ENCODE measurements at places on chromosomes 7 and 10.

DNA sequence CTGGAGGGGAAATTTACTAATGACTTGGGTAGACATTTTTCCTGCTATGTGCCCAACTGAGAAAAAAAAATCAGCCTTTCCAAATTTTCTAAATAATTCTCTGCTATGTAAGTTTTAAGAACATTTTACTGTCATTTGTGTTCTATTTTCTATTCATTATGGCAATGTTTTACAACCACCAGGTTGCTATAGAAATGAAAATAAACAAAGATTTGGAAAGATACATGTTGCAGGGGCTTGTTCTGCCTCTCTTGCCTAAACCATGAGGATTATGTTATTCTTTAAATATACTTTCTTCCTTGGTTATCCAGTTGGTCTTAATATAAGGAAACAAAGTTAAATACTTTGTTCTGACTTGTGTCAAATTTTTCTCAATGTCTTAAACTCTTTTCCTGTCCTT, 257.2 kb downstream of the TWIST1 start:
- DNase-seq: no peak

DNA sequence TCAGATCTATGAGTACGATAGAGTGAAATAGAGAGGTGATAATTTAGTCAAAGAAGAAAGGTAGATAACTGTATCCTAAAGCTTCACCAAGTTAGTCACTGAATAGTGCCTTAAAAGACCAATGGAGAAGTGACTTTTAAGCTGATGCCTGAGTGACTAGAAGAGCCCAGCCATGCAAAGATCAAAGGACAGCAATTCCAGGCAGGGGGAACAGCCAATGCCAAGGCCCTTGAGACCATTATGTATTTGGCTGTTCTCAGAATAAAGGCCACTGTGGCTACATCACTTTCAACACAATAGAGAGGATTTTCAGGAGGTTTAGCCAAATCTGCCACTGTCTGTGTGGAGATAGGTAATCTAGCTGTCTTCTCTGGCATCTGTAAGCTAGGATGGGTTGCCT, 17.8 kb downstream of the HDAC9 start:
- peak; percentile 45 for DNase-seq

DNA sequence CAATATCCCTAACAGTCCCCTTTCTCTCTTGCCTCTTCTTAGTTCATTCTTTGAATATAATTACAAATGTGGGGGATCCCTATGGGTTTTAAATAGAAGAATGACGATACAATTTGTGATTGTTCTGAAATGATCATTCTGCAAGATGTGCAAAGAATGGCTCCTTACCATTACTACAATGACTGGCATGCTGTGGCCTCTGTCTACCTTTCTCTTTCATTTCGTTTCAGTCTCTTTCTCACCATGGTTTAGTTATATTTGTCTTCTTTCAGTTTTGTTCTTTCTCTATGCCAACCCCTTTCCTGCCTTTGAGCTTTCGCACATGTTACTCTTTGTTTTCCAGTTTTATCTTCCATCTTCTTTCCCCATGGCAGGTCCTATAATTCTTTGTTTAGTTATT, 176.5 kb downstream of the SUGCT start:
- no peak for DNase-seq

DNA sequence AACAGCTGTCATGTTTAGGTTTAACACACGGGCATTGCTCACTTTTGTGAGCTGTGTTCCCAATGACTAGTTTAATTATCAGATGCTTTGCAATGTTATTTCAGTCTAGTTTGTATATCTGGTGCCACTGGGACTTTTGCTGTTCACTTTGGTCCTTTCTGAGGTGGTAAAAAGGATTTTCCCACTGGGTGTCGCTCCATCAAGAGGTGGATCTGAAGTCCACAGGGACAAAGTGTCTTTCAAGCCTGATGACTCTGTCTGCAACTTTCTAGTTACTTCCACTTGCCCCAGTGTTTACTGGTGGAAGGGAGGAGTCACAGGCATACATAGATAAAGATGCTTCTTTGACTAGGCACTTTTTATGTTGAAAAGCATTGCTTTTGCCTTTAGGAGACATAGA, 242.2 kb downstream of the HGF start:
- no peak for DNase-seq

- no peak for DNase-seq
These were observed 727.7 kb upstream of the GRM3 start for GRCh38 chr7:85916016-85916415.

DNA sequence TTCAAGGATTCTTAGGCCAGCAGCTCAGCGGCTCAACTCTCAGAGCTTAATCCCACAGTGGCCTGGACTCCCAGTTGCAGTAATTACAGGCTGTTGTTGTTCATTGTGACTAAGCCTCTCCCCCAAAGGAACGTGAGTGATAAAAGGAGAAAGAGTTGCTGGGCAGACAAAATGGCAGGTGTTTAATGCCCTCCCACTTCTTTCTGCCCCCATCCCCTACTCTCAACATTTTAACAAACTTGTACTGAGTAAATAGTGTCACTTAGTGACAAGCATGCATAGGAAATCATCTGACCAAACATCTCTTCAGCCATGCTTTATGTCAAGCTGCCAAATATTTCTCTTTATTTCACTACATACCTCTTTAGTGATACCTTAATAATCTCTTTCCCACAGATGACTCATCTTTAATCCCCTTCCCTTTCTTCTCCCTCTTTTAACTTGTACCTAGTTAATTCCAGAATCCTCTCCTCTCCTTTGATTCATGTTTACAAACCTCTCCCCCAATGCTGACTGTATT, 12.4 kb upstream of the MTERF1 start:
- DNase-seq: no peak

- DNase-seq: no peak
These were observed 31.0 kb downstream of the PDE1C start for GRCh38 chr7:32039000-32039756.

DNA sequence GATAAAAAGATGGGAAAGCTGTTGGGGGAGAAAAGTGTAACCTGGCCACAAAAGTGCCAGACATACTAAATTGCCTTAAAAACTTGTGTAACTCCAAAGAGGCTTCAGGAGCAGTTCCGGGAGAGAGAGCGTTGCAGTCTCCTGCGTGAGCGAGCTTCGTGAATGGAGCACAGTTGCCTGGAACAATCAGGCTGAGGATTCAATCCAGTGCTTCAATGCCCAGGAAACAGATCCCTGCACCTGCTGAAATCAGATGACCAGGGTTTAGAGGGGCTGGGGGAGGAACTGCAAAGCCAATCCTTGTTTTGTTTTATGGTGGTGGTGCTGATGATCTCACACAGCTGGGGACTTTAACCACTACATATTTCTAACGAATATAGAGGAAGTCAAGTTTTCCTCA, 398.3 kb downstream of the DPP6 start:
- no peak for DNase-seq

GRCh38 chr7:107890962-107891635, at the start of gene DLD:
DLD (plus strand) TSS chr7:107891183; CDS start chr7:107891251, 68 bp downstream.
- DNase-seq: peak; percentile 94

DNA sequence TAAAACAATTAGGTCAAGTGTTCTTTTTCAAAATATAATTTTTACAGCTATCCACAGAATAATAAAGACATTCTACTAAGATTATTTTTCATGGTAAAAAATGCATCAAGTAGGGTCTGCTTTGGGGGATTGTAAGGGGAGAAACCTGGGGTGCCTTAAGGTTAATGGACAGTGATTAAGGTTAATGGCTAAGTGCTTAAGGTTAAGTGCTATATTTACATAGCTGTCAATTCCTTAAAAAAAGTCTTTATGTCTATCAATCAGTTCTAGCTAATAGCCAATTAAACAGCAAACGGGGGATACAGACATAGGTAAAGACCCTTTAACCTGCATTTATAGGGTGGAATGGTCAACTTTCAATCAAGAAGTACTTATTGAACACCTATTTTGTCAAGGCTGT, 284.5 kb upstream of the SEMA3A start:
- DNase-seq: no peak
